ENCODE measurements at places on chromosomes 5 and 9.

DNA sequence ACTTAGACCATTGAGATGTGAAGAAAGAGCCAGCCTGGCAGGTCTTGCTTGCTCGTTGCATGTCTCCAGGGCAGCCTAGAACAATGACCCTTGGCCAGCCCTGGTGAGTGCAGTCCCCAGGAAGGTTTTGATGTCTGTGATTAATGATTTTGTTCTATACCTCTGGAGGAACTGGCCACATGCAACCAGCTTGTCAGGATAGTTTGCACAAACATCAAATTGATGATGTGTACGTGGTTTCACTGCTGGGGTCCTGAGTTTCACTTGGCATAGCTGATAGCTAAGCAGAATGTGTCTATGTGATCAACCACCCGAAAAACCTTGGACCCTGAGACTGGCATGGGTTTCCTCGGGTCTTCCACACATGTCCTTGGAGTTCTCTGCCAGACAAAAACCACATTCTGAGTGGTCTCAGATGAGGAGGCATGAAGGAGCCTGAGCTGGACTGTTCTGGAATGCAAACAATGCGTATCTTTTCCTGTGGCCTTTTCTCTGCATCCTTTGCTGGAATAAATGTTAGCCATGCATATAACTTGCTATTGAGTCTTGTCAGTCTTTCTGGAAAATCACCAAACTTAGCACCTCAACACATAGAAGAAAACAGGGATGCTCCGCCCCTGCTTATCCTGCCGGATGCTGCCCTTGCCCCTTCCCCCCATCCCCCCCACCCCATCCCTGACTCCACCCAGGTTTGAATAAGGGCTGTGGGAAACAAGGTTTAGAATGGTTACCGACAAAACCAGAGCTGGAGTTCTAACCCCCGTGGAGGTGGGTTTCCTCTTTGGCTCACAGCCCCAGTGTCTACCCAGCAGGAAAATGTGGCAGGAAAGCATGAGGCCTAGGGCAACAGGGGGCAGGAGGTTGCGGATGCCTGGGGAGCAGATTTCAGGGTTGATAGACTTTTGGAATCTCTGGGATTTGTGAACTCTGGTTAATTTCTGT lies 50.1 kb upstream of the ANKRD33B start:
- no peak for DNase-seq

- no peak for DNase-seq
These were observed 8.9 kb upstream of the AKNA start for GRCh38 chr9:114396558-114397218.

DNA sequence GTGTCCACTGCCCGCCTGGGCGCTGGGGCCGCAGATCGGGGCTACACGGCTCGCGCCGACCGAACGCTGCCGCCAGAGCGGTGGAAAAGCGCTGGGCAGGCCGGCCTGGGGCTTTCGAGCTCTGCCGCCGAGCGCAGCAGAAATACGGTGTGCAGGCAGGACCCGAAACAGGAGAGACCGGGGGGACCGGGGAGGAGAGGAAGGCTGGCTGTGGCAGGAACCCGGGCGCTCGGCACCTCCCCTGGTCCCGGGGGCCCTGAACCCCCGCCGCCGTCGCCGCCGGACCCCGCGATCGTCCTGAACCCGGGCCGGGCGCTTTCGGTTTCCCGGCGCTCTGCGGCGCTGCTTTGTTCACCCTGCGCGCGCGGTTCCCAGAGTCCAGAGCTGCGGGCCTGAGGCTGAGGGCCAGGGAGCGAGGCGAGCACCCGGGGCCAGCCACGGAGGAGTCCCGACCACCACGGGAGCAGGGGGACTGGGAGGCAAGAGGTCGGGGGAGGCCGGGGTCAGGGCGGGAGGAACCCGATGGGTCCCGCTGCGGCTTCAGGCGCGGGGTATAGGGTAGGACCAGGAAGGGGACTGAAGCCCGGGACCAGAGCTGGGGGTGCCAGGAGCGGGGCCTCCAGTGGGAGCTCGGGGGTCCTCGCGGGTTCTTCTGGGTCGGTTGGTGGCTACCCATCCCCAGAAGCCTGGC lies 12.0 kb downstream of the IRX2 start:
- no peak for DNase-seq

DNA sequence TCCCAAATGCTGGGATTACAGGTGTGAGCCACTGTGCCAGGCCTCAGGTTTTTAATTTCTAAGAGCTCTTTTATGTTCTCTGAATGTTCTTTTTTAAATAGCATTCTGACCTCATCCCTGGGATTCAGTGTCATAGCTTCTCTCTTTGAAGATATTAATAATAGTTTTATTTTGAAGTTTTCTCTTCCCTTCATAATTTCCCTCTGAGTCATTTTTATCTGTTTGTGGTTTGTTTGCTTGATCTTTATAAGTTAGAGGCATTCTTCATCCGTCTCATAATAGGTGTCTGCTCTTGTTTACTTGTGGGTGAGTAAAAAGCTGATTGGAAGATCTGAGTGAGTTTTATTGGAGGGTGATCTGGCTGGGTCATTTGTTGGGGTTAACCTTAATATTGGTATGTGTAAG lies 12.5 kb upstream of the MAMDC2 start:
- no peak for DNase-seq
